Osteoblast (primary cell): ENCODE measurements at places on chromosomes 16 and 17. TPM values are rescaled to one million over a fixed set of nuclear protein-coding genes. Genes with fewer than 3 reads are reported as not detected.

DNA sequence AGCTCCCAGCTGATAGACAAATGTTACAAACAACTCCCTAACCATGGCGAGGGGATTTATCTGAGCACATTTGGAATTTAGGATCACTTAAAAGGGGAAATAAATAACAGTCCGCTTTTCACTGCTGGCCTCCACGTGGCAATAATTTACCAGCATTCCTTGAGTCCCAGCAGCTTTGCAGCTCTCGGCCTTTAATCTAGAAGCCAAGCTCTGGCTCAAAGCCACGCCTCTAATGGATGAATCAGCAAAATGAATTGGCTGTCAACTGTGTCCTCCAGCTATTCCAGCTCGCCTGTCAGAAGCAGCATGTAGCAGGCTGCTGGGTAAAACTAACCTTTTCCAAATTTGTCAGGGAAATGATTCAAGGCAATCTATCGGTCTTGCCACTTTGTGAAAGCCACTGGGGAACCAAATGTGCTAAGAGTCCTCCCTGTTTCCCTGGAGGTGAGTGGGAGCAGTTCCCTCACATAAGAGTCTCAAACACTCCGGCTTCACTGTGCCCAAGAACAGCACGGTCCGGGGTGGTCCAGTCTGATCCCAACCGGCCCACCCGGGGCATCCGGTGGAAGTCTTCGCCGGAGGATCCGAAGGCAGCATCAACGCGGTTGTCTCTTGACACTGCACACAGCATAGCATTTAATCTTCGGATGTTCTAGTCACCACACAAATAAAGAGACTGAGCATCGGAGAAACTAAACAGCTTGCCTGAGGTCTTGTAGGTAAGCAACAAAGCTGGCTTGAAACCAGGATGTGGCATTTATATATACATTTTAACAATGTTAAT is 143.3 kb downstream of the PARN start:
- H3K27ac ChIP-seq, result peak overlapping the region; percentile 72
- peak; percentile 80 for DNase-seq
- peaks cover 3% of the 10 kb centered on the region for H3K36me3 ChIP-seq
- H3K4me1 ChIP-seq, result peaks cover 29% of the 10 kb centered on the region
- peak overlapping the region; percentile 65 for H3K4me3 ChIP-seq

- H3K27ac ChIP-seq, result peak overlapping the region; percentile 100
- H3K4me1 ChIP-seq, result peaks cover 50% of the 10 kb centered on the region
- H3K36me3 ChIP-seq, result peaks cover 6% of the 10 kb centered on the region
- no peak overlapping the region for H3K4me3 ChIP-seq
- H3K27me3 ChIP-seq, result no peaks in the 10 kb centered on the region
Measured at GRCh38 chr17:80858301-80859001, 133.2 kb upstream of the CHMP6 start.

DNA sequence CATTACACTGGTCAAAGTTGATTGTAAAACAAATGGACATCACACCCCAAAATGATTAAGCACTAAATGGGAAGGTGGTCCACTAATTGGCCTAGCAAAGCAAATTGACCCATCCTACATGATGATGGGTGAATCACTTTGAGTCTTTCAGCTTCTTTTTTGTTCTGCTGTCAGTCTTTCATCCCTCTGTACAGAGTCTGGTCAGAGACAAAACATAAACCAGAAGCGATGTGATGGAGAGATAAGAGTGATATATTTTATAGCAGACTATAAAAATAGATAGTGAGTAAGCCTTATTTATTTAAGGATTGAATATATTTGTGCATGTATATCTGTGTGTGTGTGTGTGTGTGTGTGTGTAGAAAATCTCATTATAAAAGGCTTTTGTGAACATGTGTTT is 618.4 kb upstream of the SOX9 start:
- DNase-seq, result no peak
- H3K4me1 ChIP-seq, result peaks cover 46% of the 10 kb centered on the region
- no peaks in the 10 kb centered on the region for H3K36me3 ChIP-seq
- no peaks in the 10 kb centered on the region for H3K27me3 ChIP-seq
- no peak overlapping the region for H3K27ac ChIP-seq
- no peak overlapping the region for H3K4me3 ChIP-seq

Gene PRRT2
- total RNA-seq, result 1.4 and 4.1 TPM in 2 replicates

DNA sequence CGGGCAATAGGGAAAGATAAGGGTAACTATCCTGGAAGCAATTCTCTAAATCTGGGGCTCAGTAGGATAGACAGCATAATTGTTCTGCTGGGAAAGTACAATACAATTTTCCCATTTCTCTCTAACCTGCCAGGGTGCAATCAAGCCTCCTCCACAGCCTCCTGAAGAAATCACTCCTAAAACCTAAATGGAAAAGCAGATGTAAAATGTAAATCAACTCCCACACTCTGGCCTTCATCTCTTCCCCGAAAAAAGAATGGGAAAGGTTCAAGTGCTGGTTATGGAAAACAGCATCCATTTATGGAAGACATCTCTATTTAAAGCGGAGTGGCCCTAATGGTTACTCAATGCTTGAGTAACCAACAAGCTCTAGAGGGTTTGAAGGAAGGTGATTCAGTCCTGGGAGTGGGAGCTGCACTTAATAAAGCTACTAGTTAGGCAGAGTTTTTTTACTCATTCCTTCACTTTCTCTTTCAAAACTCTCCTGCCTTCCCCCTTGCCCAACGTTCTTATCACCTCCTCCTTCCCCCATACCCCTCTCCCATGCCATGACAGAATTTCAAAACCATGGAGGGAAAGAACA is 5.1 kb downstream of the MMD start:
- no peak overlapping the region for H3K4me3 ChIP-seq
- no peak for DNase-seq
- H3K27me3 ChIP-seq, result no peaks in the 10 kb centered on the region
- peaks cover 4% of the 10 kb centered on the region for H3K36me3 ChIP-seq
- H3K4me1 ChIP-seq, result peaks cover 8% of the 10 kb centered on the region

Gene BAHCC1
- 11.2 and 11.5 TPM in 2 replicates for total RNA-seq

DNA sequence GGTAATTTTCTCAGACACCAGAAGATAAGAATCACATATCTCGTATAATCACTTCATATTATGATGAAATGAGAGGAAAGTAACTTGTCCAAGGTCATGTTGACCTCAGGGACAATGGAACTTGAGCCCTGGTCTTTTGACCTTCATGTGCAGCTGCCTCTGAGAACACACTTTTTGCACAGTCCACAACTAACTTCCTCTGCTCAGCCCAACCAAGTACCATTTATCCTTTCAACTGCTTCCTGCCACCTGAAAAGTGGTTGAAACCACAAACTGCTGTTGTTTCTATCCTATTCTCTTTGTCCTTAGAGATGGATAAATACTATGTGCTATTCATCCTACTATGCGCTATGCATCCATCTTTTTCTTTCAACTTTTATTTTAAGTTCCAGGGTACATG is 2.3 kb upstream of the CCL1 start:
- no peaks in the 10 kb centered on the region for H3K36me3 ChIP-seq
- peaks cover 9% of the 10 kb centered on the region for H3K27me3 ChIP-seq
- H3K4me1 ChIP-seq, result no peaks in the 10 kb centered on the region
- H3K27ac ChIP-seq, result no peak overlapping the region
- no peak for DNase-seq

GRCh38 chr16:8953064-8953463 is 10.6 kb downstream of the USP7 start:
- H3K4me3 ChIP-seq, result no peak overlapping the region
- no peaks in the 10 kb centered on the region for H3K27me3 ChIP-seq
- H3K27ac ChIP-seq, result no peak overlapping the region
- DNase-seq, result peak; percentile 9
- H3K36me3 ChIP-seq, result no peaks in the 10 kb centered on the region

DNA sequence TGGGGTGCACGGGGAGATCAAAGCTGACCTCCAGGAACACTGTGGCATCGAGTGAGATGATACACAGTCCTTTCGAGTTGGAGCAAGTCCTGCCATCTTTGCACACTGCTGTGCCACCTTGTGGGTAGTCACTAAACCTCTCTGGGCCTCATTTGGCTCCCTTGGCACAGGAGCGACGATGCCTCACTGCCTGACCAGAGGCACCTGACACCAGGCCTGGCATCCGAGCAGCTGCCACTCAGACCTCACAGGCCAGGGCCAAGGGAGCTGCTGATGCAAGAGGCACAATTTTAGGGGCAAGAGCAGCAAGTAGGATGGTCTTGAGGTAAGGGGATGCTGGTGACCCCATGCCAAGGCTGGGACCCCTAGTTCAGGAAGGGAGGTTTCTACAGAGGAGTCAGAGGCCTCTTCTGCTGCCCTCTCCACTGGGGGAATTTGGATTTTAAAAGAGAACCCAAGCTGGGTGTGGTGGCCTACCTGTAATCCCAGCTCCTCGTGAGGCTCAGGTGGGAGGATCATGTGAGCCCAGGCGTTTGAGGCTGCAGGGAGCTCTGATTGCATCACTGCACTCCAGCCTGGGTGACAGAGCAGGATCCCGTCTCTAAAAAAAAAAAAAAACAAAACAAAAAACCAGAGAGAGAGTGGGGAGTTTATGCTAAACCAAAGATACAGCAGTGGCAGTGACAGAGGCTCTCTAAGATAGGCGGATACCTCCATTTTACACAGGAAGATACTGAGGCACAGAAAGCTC is 6.7 kb upstream of the ADGRG1 start:
- no peak overlapping the region for H3K4me3 ChIP-seq
- H3K27ac ChIP-seq, result no peak overlapping the region
- H3K36me3 ChIP-seq, result no peaks in the 10 kb centered on the region

Gene ALDH3A1
- under 0.01 TPM in 1 of 2 replicates, not detected in the other for total RNA-seq

- DNase-seq, result peak; percentile 77
- H3K36me3 ChIP-seq, result no peaks in the 10 kb centered on the region
- no peaks in the 10 kb centered on the region for H3K27me3 ChIP-seq
- H3K27ac ChIP-seq, result peak overlapping the region; percentile 96
- peak overlapping the region; percentile 69 for H3K4me3 ChIP-seq
Measured at GRCh38 chr17:78314683-78315354, 45.1 kb downstream of the SOCS3 start.

DNA sequence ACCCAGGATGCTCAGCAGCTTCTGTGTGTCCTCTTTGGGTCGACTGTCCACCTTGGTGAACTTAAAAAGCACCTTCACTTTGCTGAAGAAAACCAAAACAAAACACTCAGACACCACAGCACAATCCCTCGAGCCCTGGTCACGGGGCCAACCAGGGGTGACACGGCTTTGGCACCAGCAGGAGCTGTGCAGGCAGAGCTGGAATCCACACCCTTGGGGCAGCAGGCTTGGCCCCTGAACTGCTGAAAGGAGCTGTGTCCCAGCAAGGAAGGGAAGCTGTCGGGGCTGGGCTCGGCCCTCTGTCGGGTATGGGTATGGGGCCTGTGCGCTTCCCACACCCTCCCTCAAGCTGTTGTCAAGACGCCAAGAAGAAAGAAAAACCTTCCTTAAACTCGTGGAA is 7.6 kb upstream of the PLD6 start:
- no peak overlapping the region for H3K27ac ChIP-seq
- no peaks in the 10 kb centered on the region for H3K27me3 ChIP-seq
- H3K4me1 ChIP-seq, result peaks cover 5% of the 10 kb centered on the region
- H3K4me3 ChIP-seq, result no peak overlapping the region

DNA sequence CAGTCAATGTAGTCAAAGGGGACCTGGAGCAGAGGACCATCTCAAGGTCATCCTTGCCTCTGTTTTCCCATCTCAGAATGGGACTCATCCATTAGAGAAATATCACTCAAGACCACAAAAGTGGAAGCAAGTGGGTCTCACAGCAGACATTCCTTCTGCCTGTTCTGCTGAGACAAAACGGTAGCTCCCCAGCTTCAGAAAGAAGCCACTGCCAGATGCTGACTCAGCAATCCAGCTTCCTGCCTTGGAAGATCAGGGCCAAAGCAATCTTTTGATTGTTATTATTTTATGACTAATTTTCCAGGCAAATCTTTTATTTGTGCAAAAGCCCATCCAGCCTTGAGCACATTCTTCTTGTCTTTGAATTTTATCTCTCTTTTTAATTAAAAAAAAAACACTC is 86.8 kb downstream of the CCT6B start:
- no peak overlapping the region for H3K27ac ChIP-seq
- H3K4me3 ChIP-seq, result no peak overlapping the region
- DNase-seq, result no peak
- no peaks in the 10 kb centered on the region for H3K36me3 ChIP-seq
- no peaks in the 10 kb centered on the region for H3K27me3 ChIP-seq
